ENCODE measurements at places on chromosomes 11 and 22.

DNA sequence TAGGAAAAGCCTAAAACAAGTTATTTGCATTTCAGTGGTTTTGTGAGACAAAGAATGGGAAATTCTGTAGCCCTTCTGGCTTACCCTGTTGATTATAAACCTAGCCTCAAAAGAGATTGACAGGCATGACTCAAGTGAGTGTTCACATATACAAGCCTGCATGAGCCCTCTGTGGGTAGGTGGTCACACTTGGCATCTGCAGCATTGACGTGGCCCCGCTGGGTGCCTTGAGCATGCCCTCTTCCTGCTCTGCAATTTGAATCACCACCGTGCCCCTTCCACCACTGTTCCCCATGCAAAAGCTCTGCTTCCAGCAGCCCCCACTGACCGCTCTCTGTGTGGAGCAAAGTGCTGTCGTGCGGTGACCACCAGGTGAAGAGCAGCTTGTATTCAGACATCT lies 21.0 kb upstream of the ADSL start:
- peak overlapping the region; percentile 71 for H3K4me3 ChIP-seq
- H3K4me1 ChIP-seq: peaks cover 96% of the 10 kb centered on the region
- H3K36me3 ChIP-seq: peaks cover 52% of the 10 kb centered on the region
- peak overlapping the region; percentile 96 for H3K27ac ChIP-seq
- DNase-seq: peak; percentile 74

DNA sequence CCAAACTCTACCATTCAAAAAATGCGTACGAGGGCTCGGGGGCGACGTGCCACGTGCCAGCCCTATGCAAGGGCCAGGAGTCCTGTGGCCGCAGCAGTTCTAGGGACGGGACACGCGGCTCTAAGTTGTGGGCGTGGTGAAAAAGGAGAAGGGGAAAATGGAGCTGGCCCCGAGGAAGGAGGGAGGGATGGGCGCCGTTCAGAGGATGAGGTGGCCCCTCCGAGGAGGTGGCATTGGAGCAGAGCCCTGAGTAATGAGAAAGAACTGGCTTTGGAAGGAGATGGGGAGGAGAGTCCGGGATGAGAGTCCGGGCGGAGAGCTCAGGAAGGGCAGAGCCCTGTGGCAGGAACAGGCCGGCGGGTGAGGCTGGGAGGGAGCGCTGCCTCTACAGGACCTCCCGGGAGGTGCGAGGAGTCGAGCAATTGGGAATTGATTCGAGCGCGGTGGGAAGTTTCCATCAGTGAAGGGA lies 21.0 kb downstream of the OTUB1 start:
- DNase-seq: no peak
- H3K4me1 ChIP-seq: peaks cover 12% of the 10 kb centered on the region
- no peak overlapping the region for H3K27ac ChIP-seq
- peaks cover 39% of the 10 kb centered on the region for H3K27me3 ChIP-seq
- H3K36me3 ChIP-seq: no peaks in the 10 kb centered on the region

GRCh38 chr11:81942646-81943045 lies 791.0 kb downstream of the FAM181B start:
- H3K36me3 ChIP-seq: no peaks in the 10 kb centered on the region
- H3K27me3 ChIP-seq: no peaks in the 10 kb centered on the region
- no peak for DNase-seq
- H3K27ac ChIP-seq: no peak overlapping the region

DNA sequence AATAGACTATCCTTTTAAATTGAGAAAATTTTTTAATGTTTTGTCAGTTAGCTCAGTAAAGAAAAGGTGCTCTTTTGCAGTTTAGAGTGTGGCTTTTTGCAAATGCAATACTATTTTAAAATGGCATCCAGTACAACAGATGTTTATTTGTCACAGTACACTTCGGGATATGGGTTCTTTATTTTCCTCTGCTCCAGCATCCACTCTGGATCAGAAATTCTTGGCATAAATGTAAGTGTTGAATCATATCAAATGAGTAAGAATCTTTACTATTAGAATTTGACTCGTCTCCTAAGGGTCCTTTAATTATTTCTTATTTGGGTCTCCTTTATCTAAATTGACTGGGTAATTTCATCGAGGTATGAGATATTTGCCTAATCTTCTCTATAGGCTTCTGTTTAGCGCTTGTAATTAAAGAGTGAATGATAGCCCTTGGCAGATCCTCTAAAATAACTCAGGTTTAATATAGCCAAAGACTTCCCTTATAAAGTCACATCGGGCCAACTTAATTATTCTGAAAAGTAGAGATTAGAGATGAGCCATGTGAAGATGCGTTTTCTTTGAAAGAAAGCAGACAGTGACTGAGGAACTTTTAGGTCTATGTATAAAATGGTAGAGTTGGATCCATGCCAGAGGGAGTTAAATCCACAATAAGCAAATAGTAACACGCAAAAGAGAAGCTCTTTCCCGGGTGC lies 132.7 kb downstream of the CASP12 start:
- H3K4me1 ChIP-seq: peaks cover 26% of the 10 kb centered on the region
- DNase-seq: no peak
- no peak overlapping the region for H3K4me3 ChIP-seq

DNA sequence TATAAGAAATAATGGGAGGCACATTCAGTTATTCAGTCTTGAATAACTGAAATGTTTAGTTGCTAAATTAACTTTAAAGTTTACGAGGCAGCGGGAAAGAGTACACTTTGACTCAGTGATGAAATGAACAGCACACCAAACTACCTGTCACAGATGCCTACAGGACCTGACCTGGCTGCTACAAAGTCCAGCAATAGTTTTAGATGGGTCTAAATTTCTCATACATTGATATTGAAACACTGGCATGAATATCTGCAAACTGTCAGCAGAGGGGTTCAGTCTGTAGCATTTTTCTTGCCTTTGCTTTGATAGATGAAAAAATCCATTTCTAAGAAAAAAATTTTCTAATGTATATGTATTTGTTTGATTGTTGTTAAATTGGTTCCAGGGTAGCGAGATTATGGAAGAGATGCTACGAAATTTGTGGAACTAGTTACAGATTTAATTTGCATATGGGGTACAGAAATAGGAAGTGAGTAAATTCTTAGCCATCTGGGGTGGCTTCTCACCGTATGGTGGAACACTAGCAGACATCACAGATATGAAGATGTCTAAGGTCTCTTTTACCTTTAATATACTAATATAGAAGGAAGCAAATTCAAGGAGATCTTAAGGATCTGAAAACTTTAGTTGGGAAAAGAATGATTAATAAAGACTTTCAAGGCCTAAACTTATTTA lies 20.8 kb upstream of the GAB2 start:
- H3K27me3 ChIP-seq: no peaks in the 10 kb centered on the region
- H3K27ac ChIP-seq: no peak overlapping the region
- peaks cover 44% of the 10 kb centered on the region for H3K36me3 ChIP-seq
- DNase-seq: no peak
- no peak overlapping the region for H3K4me3 ChIP-seq

DNA sequence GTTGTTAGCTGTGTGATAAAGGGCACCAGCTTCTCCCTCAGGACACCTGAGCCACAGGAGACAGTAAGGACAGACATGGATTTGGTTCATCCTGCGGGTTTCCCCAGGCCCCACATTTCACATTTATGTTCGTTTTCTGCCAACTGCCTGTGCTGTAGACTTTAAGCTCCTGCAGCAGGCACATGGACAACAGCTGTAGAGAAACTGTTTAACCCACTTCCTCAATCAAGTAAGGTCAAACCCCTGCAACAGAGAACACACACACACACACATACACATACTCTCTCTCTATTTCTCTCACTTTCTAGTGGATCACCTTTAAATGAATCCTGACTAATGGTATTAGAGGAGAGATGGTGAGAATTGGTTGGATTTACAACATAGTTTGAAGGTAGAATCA lies 90.7 kb downstream of the C11orf87 start:
- H3K27ac ChIP-seq: no peak overlapping the region
- no peak for DNase-seq
- H3K4me3 ChIP-seq: no peak overlapping the region
- H3K36me3 ChIP-seq: no peaks in the 10 kb centered on the region
- no peaks in the 10 kb centered on the region for H3K4me1 ChIP-seq

GRCh38 chr22:50569041-50569459 lies 6.3 kb upstream of the SYCE3 start:
- no peaks in the 10 kb centered on the region for H3K4me1 ChIP-seq
- no peak overlapping the region for H3K4me3 ChIP-seq
- DNase-seq: no peak
- H3K36me3 ChIP-seq: peaks cover 65% of the 10 kb centered on the region
- H3K27ac ChIP-seq: no peak overlapping the region

DNA sequence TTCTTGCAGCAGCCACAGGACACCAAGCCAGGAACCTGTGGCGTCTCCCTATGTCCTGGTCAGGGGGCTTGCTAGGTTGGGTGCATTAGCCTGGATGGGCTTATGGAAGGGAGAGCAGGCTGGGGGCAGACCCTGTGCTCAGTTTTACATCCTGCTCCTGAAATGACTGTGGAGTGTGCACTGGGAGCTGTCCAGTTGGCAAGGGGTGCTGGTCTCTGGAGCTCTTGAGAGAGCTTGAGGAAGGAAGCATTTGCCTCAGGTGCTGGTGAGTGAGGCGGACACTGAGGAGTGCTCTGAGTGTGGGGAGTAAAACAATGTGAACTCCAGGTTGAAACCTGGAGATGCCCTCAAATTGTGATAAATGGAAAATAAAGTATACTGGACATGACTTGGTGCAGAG lies 3.4 kb downstream of the SCGB1D4 start:
- H3K4me3 ChIP-seq: no peak overlapping the region
- no peaks in the 10 kb centered on the region for H3K4me1 ChIP-seq
- no peak for DNase-seq
- no peak overlapping the region for H3K27ac ChIP-seq
- peaks cover 34% of the 10 kb centered on the region for H3K27me3 ChIP-seq

DNA sequence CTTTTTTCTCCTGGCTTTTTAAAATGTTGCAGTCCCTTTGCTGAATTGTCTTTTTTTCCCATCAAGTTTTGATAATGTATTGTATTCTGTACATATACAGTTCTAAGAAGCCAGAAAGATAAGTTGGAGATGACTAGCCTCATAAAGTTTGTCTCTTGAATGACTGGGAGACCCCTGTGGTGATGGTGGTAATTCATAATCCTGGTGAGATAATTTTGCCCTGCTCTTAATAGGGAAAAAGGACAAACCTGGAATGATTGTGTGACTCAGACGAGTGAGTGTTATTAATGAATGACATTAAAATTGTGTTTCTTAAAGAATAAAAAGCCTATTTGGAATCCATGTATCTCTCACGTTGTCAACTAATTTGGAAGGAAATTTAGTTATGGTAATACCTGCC lies 1.2 kb downstream of the HIKESHI start:
- peak overlapping the region; percentile 97 for H3K4me3 ChIP-seq
- DNase-seq: no peak
- no peaks in the 10 kb centered on the region for H3K27me3 ChIP-seq
- H3K36me3 ChIP-seq: peaks cover 38% of the 10 kb centered on the region

DNA sequence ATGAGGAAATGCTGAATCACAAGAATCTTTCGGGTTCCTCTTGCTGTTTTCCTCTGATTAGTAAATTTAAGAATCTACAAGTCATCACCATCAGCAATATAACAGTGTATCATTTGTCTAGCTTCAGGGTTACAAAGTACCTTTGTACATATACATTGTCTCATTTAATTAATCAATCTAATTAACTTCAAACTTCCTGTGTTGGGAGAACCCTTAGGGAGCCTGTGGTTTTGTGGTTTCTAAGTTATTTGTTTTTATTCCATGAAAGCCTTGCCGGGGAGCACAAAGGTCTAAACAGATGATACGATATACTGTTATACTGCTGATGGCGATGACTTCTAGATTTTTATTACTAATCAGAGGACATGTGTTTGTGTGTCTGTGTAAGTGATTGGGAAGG lies 41.0 kb downstream of the TIMP3 start:
- no peaks in the 10 kb centered on the region for H3K4me1 ChIP-seq
- no peak overlapping the region for H3K4me3 ChIP-seq
- peaks cover 3% of the 10 kb centered on the region for H3K27me3 ChIP-seq
- no peaks in the 10 kb centered on the region for H3K36me3 ChIP-seq

DNA sequence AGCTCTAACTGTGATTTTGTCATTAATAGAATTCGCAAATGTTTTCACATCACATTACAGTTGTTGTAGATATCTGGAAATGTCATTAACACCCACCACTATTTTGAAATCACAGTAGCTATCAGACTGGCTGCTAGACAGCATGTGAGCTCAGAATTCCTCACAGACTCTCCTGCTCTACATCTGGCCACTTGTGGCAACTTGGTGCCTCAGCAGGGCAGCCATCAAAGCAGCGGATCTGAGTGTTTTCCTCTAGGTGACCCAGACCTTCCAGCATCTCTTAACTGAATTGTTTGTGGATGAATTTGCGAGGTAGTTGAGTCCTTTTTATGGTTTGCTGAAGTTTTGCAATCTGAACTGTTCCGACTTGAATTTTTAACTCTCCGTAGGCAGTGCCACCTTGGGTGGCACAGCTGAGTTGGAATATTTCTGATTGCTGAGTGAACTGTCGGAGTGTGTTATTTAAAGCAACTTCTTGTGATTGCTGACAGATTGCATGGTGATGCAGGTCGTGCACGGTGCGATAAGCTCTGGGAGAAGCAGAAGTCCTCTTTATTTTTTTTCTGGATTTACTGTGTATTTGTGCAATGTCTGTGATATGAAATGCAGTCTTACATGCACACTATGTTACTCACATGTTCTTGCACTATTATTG lies 114.0 kb upstream of the PLET1 start:
- DNase-seq: no peak
- H3K4me1 ChIP-seq: no peaks in the 10 kb centered on the region
- no peak overlapping the region for H3K4me3 ChIP-seq
- no peaks in the 10 kb centered on the region for H3K27me3 ChIP-seq
- no peak overlapping the region for H3K27ac ChIP-seq

DNA sequence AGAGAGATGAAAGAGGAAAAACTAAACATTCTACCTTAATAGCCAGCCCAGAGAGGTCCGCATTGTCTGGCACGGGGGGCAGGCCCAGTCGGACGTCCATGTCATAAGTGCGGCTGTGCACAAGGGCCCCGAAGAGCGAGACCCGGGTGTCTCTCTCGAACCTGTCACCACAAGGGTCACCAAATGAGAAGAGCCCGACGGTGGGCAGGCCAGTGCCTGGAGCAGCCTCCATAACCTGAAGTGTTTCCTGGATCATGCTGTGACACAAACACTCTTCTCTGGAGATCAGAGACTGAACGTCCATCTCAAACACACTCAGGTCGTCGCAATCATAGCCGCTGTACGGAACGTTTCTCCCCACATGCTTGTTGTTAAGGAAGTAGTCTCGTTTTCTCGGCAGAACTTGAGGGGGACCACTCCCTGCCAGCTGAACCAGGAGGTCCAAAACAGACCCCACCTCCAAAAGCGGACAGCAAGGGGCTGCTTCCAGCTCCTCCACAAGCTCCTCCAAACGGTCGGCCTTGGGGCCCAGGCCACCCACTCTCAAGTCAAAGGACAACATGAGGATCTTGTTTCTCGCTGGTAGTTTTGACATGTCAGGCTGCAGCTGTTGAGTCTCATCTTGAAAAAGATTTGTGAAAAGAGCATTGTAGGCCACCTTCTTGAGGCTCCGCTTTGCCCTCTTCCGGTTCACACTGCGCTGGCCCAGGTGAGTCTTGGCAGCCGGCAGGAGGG lies 971 bp downstream of the TUBGCP6 start:
- H3K36me3 ChIP-seq: peaks cover 75% of the 10 kb centered on the region
- H3K4me3 ChIP-seq: peak overlapping the region; percentile 93
- H3K27ac ChIP-seq: peak overlapping the region; percentile 99
- no peaks in the 10 kb centered on the region for H3K27me3 ChIP-seq
- no peak for DNase-seq

- no peaks in the 10 kb centered on the region for H3K27me3 ChIP-seq
- H3K4me3 ChIP-seq: no peak overlapping the region
- no peaks in the 10 kb centered on the region for H3K4me1 ChIP-seq
- no peak overlapping the region for H3K27ac ChIP-seq
- H3K36me3 ChIP-seq: no peaks in the 10 kb centered on the region
These were observed 6.6 kb upstream of the GNAZ start for GRCh38 chr22:23063539-23064380.

Measured in activated T-cell treated with anti-CD3 and anti-CD28 coated beads, Interleukin-2, amount 50 U/mL, for 24 hours (primary cell).